ENCODE measurements at places on chromosomes 1 and 21. TPM values are rescaled to one million over a fixed set of nuclear protein-coding genes. Genes with fewer than 3 reads are reported as not detected.

CAP1 gene
- 660 TPM for total RNA-seq

COL24A1 gene
- total RNA-seq: 0.58 TPM

PLA2G2D gene
- total RNA-seq: not detected

SERPINC1 gene
- not detected for total RNA-seq

SASS6 gene
- 1.4 TPM for total RNA-seq

GJA4 gene
- not detected for total RNA-seq

SFN gene
- total RNA-seq: 0.29 TPM

MGST3 gene
- total RNA-seq: 181 TPM

KRTAP19-1 gene
- not detected for total RNA-seq

LIN28A gene
- not detected for total RNA-seq

CACNA1S gene
- not detected for total RNA-seq
